ENCODE measurements at places on chromosomes 11 and 22.

DNA sequence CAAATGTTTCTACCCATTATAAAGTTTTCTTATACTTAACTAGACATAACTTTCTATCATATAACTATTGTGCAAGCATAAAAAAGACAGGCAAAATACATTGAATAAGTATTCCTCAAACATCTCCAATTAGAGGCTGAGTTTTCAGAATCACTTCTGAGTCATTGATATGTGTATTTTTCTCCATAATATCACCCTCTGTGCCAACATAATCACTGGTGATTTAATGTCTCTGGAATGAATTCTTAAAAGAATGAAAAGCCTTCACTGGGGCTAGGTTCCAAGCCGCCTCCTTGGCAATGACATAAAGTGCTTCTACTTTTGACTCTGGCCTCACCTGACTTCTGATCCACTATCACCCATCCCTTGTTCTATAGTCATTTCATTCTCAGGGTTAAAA, 197.0 kb upstream of the E2F8 start:
- no peak for DNase-seq

- no peak for DNase-seq
These were observed 58.2 kb downstream of the RRAS2 start for GRCh38 chr11:14300661-14301304.

GRCh38 chr11:68470304-68470811, 9.8 kb downstream of the PPP6R3 start:
- DNase-seq = no peak

GRCh38 chr11:125494974-125495725, 915 bp downstream of the FEZ1 start:
- no peak for DNase-seq

- no peak for DNase-seq
These were observed 22.3 kb upstream of the GPR83 start for GRCh38 chr11:94423507-94423906.

- peak; percentile 71 for DNase-seq
These were observed at the start of the genes LBHD1 and UQCC3 for GRCh38 chr11:62671608-62672389. LBHD1 (minus strand) TSS chr11:62672267; CDS start chr11:62670031, 2,236 bp downstream. UQCC3 (plus strand) TSS chr11:62671673; CDS start chr11:62671746, 73 bp downstream.

GRCh38 chr11:11620921-11621572, 758 bp downstream of the GALNT18 start:
- DNase-seq = no peak

GRCh38 chr11:63920939-63921417, 4.0 kb upstream of the RCOR2 start:
- no peak for DNase-seq

DNA sequence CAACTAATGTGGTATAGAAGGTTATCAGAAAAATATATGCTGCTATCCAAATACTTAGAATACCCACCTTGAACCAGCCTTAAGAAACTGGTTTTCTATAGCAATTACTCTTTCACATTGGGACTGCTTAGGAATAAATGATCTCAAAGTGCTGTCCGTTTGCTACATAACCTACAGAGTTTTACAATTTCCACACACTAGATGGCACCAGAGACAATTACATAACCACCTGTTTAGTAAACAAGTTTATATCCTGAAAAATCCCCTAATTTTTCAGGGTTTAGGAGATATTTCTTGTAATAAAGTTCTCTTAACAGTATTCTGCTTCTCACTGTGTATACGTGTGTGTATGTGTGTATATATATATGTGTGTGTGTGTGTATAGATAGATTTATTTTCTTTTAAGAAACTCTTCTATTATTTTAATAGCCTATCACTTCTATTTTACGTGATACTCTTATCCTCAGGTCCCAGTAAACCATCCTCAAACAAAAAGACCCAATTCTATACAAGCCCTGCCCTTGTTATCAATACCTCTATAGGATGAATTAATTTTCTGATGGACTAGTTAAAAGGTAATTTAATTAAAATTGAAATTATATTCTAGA, 6.7 kb upstream of the OR5I1 start:
- DNase-seq = peak; percentile 47

GRCh38 chr11:14318581-14318981, 40.4 kb downstream of the RRAS2 start:
- DNase-seq = no peak

GRCh38 chr11:47225552-47226400, 11.0 kb downstream of the DDB2 start:
- DNase-seq = no peak

GRCh38 chr11:133501643-133502539, 30.4 kb downstream of the OPCML start:
- no peak for DNase-seq

- DNase-seq = no peak
These were observed 1428.0 kb upstream of the TENM4 start for GRCh38 chr11:80868831-80869230.

DNA sequence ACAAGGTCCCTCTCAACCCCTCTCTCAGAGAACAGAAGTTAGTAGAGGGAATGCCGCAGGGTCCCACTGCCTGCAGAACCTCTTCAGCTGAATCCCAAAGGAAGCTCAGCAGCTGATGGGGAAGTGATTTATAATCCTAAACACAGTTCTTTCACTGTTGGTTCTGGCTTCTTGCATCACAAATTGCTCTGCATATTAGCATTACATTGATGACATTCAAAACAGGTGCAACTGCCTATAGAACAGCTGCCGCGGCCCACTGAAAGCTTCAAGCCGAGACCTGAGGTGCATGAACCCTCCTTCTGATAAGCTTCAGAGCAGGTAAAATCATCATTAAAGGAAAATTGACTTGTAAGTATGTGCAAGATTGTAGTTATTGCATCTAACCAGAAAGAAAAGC, 75.2 kb upstream of the KIRREL3 start:
- DNase-seq = no peak

DNA sequence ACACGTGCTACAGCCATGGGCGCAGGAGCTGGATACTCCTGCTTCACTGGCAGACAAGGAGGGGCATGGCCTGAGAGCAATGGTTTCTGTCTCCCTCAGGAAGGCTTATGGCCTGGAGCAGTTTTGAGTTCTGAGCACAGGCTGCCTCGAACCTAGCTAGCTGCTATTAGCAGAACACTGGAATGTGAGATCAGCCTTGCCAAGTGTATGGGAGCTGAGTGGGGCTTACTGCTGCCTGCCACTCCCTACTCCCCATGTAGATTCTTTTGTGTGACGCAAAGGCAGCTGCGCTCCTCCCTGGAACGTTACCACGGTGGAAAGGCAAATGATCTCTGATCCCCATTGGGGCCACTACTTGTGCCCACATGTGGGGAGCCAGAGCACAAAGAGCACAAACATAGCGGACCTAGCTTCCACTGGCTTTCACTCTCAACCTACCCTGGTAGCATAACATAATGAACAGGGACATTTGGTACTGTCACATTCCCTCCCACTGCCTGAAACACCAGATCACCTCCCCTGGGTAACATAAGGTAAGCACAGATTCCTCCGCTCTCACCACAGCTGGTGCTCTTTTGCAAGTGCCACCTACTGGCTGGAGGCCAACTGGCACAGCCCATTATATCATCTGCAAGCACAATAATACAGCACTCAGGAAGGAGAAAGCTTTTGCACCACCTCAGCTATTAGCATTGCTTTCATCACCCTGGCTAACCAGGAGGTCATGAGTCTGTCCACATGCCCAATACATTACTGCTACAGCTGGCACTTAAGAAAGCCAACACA, 84.6 kb upstream of the GUCY1A2 start:
- DNase-seq = no peak

DNA sequence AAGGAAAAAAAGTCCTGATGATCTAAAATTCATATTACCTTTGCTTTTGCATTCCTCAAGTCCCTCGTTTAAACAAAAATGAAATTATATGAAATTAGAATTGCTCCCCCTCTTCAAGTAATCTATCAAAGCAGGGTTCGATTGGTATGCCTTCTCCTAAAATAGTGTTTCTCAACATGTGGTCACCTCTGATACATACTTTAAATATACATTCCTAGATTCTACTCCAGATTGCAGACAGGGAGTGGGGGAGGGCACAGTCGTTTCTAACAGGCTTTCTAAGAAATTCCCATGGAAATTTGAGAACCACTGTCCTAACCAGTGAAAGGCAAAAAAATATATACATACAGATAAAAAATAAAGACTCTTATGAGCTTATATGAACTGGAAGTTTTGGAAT, 22.6 kb upstream of the IRAG1 start:
- no peak for DNase-seq

DNA sequence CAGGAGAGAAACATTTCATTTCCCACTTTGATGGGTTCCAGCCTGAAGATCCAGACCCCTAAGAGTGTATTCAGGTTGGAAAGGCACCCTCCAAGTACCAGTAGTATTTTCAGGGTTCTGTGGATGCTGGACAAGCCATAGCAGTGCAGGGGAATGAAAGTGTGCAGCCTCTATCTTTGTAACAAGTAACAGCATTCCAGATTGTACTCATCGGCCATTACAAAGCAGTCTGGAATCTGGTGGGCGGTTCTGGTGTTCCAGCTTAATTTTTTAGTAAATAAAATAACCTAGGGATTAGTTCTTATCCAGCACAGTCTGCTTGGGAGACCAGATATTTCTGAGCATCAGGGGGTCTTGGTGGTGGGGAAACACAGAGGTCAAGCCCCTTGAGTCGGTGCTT, 22.6 kb downstream of the APLNR start:
- no peak for DNase-seq

DNA sequence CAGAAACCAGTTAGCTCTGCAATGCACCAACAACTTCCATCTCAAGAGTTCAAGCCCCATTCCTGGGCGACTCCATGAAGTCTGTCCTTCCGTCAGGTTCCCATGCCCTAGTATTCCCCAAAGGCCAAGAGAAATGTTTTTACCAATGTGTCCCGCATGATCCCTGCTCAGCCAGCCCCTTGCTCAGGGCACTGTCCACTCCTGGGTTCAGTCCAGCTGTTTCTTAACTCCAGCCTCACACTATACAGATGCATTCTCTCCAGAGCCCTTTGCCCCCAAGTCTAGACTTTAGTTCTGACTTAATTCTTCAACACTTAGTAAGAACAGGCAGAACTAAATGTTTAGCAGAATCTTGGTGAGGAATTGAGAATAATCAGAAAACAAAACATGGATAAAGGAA, 497.5 kb downstream of the SOX6 start:
- DNase-seq = no peak

GRCh38 chr11:8747173-8747572, 64.6 kb downstream of the RPL27A start:
- DNase-seq = no peak

- no peak for DNase-seq
These were observed 54.3 kb downstream of the SYTL2 start for GRCh38 chr11:85756401-85757200.

GRCh38 chr11:74318241-74318932, 6.9 kb upstream of the P4HA3 start:
- DNase-seq = no peak
